ENCODE measurements at places on chromosomes 1 and 21.

GRCh38 chr1:34029515-34029914 lies 135.5 kb downstream of the CSMD2 start:
- DNase-seq, result no peak

DNA sequence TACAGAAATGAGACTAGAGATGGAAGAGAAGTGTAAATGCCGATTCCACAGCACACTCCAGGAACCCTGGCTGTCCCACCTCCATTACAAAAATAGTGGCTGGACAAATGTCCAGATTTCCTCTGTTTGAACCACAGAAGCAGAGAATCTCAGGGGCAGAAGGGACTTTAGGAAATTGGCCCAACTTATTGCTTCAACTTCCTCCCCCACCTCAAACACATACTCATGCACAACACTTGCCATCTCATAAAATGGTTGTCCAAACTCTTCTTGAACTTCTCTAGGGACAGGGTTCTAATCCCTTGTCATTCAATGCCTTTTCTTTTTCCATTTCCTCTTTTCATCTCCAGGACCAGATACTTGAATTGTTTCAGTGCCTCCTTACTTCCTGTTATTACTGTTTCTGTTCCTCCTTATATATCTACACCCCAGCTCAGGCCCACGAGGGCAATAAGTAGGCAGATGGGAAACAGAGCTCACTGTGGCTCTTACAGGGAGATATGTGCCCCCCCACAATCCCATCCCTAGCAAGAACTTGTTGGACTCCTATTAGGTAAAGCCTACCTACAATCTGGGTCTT lies 8.5 kb upstream of the B4GALT3 start:
- DNase-seq, result no peak

GRCh38 chr1:31714442-31715086 lies 10.7 kb upstream of the COL16A1 start:
- no peak for DNase-seq

- DNase-seq, result no peak
Observed at GRCh38 chr1:75127916-75128717, 6.1 kb upstream of the LHX8 start.

Data from central memory CD4-positive, alpha-beta T cell (primary cell).